ENCODE measurements at places on chromosomes 1 and 21.

- H3K36me3 ChIP-seq: peaks cover 8% of the 10 kb centered on the region
- H3K4me3 ChIP-seq: no peak overlapping the region
- no peaks in the 10 kb centered on the region for H3K4me1 ChIP-seq
- H3K27ac ChIP-seq: no peak overlapping the region
- DNase-seq: no peak
- H3K27me3 ChIP-seq: no peaks in the 10 kb centered on the region
These were observed 27.5 kb downstream of the FRRS1 start for GRCh38 chr1:99738858-99739465.

- H3K27me3 ChIP-seq: peaks cover 58% of the 10 kb centered on the region
- no peaks in the 10 kb centered on the region for H3K4me1 ChIP-seq
- no peak overlapping the region for H3K4me3 ChIP-seq
- H3K27ac ChIP-seq: no peak overlapping the region
- no peaks in the 10 kb centered on the region for H3K36me3 ChIP-seq
These were observed 1.6 kb upstream of the HPCA start for GRCh38 chr1:32884726-32885125.

DNA sequence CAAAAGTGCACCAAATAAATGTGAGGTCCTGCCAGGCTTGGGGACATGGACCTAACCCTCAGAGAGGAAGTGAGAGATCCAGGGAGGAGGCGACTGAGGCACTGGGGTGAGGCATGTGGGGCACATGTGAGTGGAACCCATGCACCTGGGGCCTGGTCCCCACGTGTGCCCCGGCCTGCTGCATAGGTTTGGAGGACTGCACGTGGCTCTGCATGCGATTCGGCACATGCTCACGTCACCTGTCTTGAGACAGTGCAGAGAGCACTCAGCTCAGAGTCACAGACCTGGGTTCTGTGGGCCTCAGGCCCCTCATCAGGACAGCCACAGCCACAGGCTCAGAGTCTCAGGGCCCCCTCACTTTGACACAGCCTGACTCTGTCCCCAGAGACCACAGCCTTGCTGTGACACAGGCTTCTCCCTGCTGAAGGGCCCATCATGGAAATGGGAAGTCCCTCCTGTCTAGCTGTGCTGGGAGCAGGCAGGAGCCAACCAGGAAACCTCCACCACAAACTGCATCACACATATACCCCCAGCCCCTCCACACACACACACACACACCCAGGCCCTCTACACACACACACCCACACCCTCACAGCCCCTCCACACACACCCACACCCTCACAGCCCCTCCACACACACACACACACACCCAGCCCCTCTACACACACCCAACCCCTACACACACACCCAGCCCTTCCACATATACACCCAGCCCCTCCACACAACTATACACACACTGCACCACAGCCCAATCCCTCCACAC lies 48.2 kb downstream of the SLC9A1 start:
- H3K27ac ChIP-seq: peak overlapping the region; percentile 20
- no peak for DNase-seq
- peaks cover 11% of the 10 kb centered on the region for H3K4me1 ChIP-seq
- H3K36me3 ChIP-seq: peaks cover 1% of the 10 kb centered on the region
- no peaks in the 10 kb centered on the region for H3K27me3 ChIP-seq

GRCh38 chr1:167516404-167517388 lies 1.6 kb downstream of the CD247 start:
- peaks cover 55% of the 10 kb centered on the region for H3K36me3 ChIP-seq
- H3K4me3 ChIP-seq: peak overlapping the region; percentile 94
- peaks cover 52% of the 10 kb centered on the region for H3K4me1 ChIP-seq
- H3K27ac ChIP-seq: peak overlapping the region; percentile 98
- H3K27me3 ChIP-seq: no peaks in the 10 kb centered on the region

GRCh38 chr1:10856176-10856683 lies 59.8 kb upstream of the CASZ1 start:
- DNase-seq: no peak
- no peaks in the 10 kb centered on the region for H3K4me1 ChIP-seq
- no peak overlapping the region for H3K4me3 ChIP-seq
- H3K27me3 ChIP-seq: peaks cover 9% of the 10 kb centered on the region

GRCh38 chr1:227472772-227473171 lies 90.6 kb upstream of the ZNF678 start:
- H3K27ac ChIP-seq: no peak overlapping the region
- H3K4me1 ChIP-seq: no peaks in the 10 kb centered on the region
- no peaks in the 10 kb centered on the region for H3K36me3 ChIP-seq
- no peak overlapping the region for H3K4me3 ChIP-seq
- H3K27me3 ChIP-seq: peaks cover 33% of the 10 kb centered on the region

DNA sequence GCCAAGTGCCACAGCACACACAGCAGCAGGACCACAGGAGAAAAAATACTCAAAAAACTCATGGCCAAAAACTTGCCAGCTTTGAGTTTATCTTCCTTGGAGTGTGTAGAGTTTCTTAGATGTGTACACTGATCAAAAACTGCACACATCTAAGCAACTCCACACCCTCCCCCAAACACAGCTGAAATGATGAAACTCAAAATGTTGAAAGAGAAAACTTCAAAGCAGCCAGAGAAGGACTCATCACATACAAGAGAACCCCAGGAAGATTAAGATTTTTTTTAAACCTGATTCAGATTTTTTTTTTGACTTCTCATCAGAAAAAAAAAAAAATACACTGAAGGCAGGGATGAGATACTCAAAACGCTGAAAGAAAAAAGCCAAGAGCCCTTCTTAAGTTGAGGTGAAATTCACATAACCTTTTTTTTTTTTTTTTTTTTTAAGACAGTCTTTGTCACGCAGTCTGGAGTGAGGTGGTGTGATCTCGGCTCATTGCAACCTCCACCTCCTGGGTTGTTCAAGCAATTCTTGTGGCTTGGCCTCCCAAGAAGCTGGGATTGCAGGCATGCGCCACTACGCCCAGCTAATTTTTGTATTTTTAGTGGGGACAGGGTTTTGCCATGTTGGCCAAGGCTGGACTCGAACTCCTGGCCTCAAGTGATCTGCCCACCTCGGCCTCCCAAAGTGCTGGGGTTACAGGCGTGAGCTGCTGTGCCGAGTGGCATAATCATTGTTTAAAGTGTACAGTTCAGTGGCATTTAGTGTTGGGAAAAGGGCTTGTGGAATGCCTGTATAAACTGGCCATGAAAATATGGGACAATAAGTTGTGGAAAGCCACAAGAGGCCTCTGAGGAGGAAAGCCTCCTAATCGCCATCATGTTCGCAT lies 20.9 kb upstream of the PDXK start:
- H3K27ac ChIP-seq: no peak overlapping the region
- peaks cover 22% of the 10 kb centered on the region for H3K4me1 ChIP-seq
- no peak overlapping the region for H3K4me3 ChIP-seq
- no peaks in the 10 kb centered on the region for H3K27me3 ChIP-seq

- peaks cover 23% of the 10 kb centered on the region for H3K36me3 ChIP-seq
- H3K4me1 ChIP-seq: peaks cover 44% of the 10 kb centered on the region
- peak overlapping the region; percentile 14 for H3K4me3 ChIP-seq
- H3K27ac ChIP-seq: peak overlapping the region; percentile 86
- no peaks in the 10 kb centered on the region for H3K27me3 ChIP-seq
These were observed 23.4 kb upstream of the MEF2D start for GRCh38 chr1:156523801-156524480.

- H3K4me1 ChIP-seq: peaks cover 2% of the 10 kb centered on the region
- no peak overlapping the region for H3K4me3 ChIP-seq
- DNase-seq: peak; percentile 29
- no peaks in the 10 kb centered on the region for H3K27me3 ChIP-seq
- no peak overlapping the region for H3K27ac ChIP-seq
- H3K36me3 ChIP-seq: no peaks in the 10 kb centered on the region
These were observed 128.4 kb upstream of the NGF start for GRCh38 chr1:115466433-115466832.

GRCh38 chr1:172827301-172827700 lies 168.4 kb downstream of the FASLG start:
- peaks cover 31% of the 10 kb centered on the region for H3K27me3 ChIP-seq
- H3K4me3 ChIP-seq: no peak overlapping the region
- peaks cover 8% of the 10 kb centered on the region for H3K4me1 ChIP-seq
- DNase-seq: no peak

DNA sequence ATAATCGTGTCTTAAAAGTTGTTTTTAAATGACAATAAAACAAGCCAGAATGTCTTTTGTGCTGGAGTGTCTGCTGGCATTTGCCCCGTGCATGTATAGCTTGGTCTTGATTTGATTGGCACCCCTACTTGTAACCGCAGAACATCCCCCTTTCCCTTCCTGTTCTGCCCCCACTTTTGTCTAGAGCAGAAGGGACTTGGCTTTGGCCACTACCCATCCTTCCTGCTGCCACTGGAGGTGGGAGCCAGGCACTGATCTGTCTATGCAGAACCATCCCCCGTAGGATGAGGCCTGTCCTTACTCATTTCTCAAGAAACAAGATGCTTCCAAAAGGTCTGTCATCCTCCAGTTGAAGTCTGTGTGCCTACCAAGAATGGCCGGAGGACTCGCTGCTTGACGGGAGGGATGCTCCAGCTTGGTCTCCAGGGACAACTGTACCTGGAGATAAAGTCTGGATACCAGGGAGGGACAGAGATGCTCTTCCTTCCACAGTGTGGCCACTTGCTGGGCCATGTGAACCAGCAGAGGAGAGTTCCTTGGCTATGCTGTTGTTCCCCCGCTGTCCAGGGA lies 1.1 kb upstream of the SLC27A3 start:
- H3K27ac ChIP-seq: peak overlapping the region; percentile 97
- H3K27me3 ChIP-seq: no peaks in the 10 kb centered on the region
- H3K4me3 ChIP-seq: no peak overlapping the region
- peaks cover 3% of the 10 kb centered on the region for H3K36me3 ChIP-seq
- DNase-seq: no peak
- peaks cover 40% of the 10 kb centered on the region for H3K4me1 ChIP-seq

- H3K4me1 ChIP-seq: no peaks in the 10 kb centered on the region
- peaks cover 31% of the 10 kb centered on the region for H3K27me3 ChIP-seq
- H3K36me3 ChIP-seq: no peaks in the 10 kb centered on the region
- no peak overlapping the region for H3K4me3 ChIP-seq
- no peak overlapping the region for H3K27ac ChIP-seq
These were observed 53.4 kb downstream of the DMRTA2 start for GRCh38 chr1:50369830-50370229.

DNA sequence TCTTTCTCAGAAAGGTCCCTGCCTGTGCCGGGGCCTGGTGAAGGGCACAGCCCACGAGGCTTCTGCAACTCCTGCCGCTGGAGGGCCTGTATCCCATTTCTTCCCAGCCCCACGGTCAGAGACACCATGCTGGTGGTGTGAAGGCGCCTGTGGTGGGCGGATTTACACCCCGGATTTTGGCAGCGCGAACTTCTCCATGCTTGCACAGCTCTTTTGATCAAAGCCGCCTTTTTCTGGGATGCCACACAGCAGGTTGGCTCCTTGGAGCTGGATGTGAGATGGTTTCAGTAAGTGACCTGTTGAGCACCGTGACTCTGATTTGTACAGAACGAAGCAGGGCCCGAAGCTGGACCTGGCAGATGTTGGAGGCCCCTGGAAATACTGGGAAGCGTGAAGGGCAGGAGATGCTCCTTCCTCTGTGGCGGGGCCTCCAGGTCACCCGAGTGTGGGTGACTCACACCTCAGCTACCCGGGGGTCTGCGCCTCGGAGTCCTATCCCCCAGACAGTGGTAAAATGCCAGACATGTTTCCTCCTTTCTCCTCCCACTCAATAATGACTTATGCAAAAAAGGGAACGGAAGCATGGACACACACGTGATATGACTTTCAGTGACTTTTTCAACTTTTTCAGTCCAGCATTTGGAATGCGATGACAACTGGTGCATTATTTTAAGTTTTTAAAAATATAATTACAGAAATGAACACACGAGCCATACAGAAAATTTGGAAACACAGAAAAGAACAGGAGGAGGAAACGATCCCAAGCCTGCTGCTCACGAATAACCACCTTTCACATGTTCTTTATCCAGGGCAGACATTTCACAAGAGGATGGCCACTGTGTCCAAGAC lies 9.0 kb downstream of the UMODL1 start:
- H3K4me1 ChIP-seq: peaks cover 14% of the 10 kb centered on the region
- no peak overlapping the region for H3K27ac ChIP-seq
- H3K4me3 ChIP-seq: no peak overlapping the region
- H3K27me3 ChIP-seq: no peaks in the 10 kb centered on the region

DNA sequence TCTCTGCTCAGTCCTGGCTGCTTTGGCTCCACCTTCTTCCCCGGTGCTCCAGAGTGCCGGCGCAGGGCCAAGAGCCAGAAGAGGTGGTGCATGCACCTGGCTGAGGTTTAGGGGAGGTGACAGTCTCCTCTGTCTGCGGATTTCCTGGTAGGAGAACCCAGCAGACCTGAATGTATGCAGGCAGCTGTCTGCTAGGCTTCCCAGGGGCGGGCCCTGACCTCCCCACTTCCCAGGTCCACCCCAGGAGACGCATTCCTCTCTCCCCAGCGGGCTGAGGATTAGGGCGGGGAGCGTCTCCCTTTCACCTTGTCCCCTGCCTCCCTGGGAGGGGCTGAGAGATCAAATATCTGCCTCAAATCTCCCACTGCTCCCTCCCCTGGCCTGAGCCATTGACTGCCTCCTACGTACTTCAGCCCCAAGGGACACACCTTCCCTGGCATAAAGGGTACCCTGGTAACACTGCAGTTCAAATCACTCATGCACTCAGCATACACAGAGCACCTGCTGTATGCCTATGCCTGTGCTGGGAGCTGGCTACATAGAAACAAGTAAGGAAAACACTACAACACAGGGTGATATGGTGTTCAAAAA lies 27.5 kb downstream of the DMBX1 start:
- no peaks in the 10 kb centered on the region for H3K36me3 ChIP-seq
- no peak for DNase-seq
- no peak overlapping the region for H3K27ac ChIP-seq
- peaks cover 19% of the 10 kb centered on the region for H3K4me1 ChIP-seq

DNA sequence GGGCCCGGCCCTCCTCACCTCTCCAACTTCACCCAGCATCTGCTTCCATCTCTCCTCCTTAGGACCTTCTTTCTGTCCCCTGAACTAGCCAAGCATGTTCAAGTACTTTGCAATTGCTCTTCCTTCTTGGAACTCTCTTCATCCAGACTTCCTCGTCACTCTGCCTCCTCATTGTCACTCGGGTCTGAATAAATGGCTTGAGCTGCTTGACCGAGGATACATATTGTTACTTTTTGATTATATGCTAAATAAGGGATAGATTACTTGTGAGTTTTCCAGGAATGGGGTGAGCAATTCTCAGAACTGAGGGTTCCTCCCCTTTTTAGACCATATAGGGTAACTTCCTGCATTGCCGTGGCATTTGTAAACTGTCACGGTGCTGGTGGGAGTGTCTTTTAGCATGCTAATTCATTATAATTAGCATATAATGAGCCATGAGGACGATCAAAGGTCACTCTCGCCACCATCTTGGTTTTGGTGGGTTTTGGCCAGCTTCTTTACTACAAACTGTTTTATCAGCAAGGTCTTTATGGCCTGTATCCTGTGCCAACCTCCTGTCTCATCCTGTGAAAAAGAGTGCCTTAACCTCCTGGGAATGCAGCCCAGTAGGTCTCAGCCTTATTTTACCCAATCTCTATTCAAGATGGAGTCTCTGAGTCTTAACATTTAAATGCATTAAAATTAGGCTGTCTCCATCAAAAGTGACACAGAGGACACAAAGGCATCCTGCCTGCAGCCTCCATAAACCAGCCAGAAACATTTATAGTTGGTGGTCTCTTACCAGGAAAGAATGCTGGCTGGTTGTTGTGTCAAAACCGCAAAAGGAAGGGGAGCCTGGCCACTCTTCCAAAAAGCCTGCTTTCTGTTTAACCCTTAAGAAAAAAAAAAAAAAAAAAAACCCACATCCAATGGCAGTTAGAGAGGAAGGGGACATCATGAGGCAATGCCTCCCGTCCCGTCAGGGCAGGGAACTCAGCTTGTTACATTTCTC lies 179.3 kb downstream of the KAZN start:
- H3K36me3 ChIP-seq: no peaks in the 10 kb centered on the region
- no peak for DNase-seq
- H3K27me3 ChIP-seq: peaks cover 3% of the 10 kb centered on the region
- H3K27ac ChIP-seq: no peak overlapping the region
- no peak overlapping the region for H3K4me3 ChIP-seq

Measured in activated CD8-positive, alpha-beta memory T cell treated with anti-CD3 and anti-CD28 coated beads, Interleukin-2, amount 10 ng/mL, durations not matched to agents 7 days and 5 days (primary cell).